ENCODE measurements at places on chromosomes 2 and 18.

DNA sequence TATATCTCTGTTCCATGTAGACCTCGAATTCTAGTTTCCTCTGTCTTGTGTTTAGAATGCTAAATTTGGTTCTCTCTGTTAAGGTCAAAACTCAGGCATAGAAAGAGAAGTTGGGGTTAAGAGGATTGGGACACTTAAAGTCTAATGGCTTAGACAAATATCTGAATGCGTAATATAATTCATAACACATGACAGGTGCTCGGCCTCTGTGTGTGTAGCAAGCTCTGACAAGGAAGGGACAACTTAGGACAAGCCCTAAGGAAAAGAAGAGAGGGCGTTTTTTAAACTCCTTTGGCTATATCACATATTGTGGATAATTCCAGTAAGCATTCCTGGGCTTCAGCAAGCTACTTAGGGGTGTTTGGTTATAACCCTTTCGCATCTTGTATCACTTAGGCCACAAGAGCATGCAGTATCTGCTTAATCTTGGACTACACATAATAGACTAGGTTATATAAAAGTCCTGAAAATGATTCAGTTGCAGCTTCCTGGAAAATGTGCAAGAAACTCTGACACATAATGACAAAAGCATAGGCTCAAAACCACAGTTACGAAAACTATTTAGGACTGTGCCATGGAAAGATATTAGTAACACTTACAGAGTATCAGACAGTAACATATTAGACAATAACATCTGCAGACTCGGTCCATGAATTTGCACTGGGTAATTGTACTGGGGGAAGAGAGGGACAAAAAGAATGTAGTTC, 16.1 kb upstream of the CREB1 start:
- no peak for DNase-seq

DNA sequence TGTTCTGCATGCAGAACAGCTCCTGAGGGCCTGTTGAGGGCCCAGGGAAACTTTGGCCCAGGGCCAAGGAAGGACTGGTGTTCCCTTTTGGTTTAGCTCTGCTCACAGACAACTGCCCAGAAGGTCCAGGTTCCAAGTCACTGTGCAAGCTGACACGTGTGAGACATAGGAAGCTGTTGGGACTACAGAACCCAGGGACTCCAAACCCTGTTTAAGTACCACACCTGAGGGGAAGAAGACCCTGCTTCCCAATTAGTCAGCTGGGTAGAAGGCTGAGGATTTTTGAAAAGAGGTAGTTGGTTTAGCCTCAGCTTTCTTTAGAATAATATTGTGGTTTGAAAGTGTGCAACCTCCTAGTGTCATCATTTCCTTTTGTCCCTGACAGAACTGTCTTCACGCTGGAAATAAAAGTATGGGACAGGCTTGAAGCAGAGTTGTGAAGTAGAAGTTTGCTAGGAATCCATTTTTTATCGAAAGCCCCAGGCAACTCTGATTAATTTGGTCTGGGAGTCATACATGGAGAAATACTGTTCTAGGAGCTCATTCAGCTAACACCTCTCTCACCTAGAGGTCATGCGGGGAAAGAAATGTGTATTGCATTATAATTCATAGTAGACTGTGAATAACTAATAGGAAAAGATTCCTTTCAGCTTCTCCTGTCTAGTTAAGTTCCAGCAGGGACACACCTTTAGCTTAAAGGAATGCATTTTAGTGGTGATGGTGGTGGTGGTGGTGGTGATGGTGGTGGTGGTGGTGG, 19.9 kb upstream of the IL1RL1 start:
- DNase-seq, result no peak

- DNase-seq, result no peak
These were observed 31.7 kb upstream of the MAP4K3 start for GRCh38 chr2:39468579-39469451.

- DNase-seq, result no peak
These were observed 389.6 kb upstream of the HS6ST1 start for GRCh38 chr2:128708106-128708816.

DNA sequence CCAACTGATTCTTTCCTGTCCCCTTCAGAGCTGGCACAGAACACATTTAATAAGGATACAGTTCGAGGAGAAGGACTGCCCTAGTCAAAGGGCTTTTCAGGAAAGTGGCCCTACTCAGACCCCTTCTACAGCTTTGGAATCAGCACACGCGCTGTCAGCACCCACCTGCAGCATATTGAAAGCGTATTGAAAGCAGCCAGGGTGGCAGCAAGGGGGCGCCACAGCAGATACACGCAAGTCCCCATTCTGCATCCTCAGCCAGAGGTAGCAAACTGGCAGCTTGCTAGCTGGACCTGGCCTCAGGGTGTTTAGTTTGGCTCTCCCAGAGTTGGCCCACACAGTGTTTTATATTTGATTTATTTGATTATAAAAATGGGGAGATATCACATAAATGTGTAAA, 101.0 kb upstream of the NT5C1B start:
- DNase-seq, result no peak

- DNase-seq, result no peak
These were observed 283.3 kb upstream of the NETO1 start for GRCh38 chr18:73151086-73151485.

DNA sequence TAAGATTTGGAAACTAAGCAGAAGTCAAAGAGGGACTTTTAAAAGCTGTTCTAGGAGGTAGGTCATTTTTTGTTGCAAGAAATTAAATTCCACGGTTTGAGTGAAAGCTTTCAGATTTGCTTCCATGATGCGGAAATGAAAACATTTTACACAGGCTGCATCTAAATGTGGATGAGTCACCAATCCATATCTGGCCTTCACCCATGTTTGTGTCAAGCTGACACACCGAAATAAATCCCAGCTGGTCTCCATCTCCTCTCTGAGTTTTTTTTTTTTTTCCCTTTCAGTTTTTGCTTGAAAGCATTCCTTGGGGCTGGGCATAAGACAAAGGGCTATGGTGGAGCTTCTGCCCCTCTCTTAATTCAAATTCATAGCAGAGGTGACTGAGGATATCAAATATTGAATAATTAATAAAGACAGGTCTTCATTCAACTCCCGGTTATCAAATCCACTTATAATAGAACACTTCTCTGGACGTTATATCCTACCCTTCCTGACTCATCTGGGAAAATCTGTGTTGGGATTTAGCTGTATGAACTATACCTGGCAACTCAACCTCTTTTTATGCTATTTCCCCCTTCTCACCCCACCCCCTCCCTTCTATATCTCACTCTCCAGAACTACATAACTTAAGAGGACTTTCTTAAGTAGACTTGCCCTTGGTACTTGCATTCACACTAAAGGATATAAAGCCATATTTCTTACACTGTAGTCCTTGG, 558.3 kb upstream of the GCFC2 start:
- no peak for DNase-seq

DNA sequence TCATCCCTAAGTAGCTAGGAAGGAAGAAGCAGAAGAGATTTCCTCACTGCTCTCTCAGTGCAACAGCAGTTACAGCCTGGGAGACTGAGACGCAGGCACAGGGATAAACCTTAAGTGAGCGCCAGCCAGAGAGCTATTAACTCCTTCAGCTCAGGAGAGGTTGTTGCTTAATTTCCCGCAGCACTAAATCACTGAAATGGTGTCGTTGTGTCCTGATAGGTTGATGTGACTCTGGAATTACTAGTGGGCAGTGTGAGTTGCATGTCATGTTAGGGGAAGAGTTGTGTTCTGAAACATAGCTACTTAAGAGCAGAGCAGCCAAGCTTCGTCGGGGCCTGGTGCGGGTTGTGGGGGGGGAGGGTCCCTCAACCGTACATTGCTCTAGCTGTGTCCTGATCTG, 225.8 kb downstream of the NAPG start:
- DNase-seq, result no peak

Measured in CD4-positive, alpha-beta T cell treated with Interleukin-4 for 4 hours (primary cell).